ENCODE measurements at places on chromosomes 6 and 20. TPM values are rescaled to one million over a fixed set of nuclear protein-coding genes. Genes with fewer than 3 reads are reported as not detected.

DNA sequence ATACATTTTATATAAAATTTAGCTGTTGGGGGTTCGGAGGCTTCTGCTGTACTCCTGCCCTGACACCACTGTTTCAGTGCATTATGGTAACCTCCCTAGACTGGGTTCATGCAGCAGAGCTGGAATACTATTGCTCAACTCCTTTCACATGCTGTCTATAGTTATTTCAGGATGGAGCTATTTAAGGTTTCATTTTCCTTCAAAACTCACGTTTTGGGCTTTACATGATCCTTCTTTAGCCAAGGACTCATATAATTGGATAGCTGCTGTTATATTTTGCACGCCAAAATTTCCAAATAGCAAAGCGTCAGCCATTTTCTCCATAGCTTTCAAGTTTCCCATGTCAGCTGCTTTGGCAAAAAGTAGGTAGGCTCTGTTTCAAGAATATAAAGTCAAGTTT is 76.8 kb downstream of the SEL1L2 start:
- DNase-seq, result no peak

DNA sequence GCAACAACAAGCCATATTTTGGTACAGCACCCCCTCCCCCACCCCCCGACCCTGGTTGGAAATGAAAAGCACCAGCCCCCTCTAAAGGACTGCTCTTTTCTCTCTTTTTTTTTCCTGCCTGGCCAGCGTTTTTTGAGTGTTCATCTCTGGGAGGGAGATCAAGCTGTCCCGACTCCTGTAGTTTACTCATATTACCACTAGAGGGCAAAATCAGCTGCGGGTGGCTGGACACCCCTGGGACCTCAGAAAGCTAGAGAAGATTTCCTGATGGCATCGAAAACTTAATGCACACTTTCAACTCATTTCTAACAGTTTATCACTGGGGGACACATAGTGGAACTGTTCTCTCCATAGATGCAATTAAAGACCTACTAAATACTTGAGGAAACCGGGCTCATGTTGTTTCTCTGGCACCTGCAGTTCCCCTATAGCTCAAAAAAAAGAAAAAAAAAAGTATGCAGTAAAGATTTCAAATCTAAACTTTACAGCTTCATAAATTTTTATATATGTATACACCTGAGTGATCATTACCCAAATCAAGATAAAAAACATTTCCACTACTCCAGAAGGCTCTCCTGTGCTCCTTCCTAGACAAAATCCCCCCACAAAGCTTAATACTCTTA is 24.4 kb downstream of the CNBD2 start:
- DNase-seq, result no peak

- DNase-seq, result no peak
These were observed 5.3 kb downstream of the TP53TG5 start for GRCh38 chr20:45372646-45373352.

GRCh38 chr20:4973330-4974097 is 27.8 kb downstream of the SLC23A2 start:
- peak; percentile 59 for DNase-seq

The PHF20 gene
- total RNA-seq, result 101 TPM

Measured in CD8-positive, alpha-beta T cell (primary cell).